ENCODE measurements at places on chromosomes 7 and 10.
A peak's percentile ranks its signal among the peaks of the same experiment; 100 is the strongest.

DNA sequence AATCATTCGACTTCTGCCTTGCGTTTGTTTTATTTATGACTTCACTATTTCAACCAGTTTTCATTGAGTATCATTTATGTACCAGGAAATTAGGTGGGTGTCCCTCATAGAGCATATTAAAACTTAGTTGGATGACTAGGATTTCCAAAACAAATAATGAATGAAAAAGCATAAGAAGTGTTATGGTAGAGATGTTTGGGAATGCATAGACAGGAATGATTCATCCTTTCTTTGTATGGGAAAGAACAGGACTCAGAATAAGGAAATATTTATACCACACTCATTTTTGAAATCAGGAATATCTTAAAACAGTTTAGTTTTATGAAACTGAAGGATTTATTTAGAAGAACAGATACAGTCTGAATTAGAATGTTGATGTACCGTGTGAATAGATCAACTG lies 315.7 kb downstream of the EXOC4 start:
- DNase-seq: no peak

GRCh38 chr7:35905555-35905954 lies 104.7 kb downstream of the SEPTIN7 start:
- no peak for DNase-seq

- no peak for DNase-seq
Measured at GRCh38 chr7:102469351-102469971, 4.7 kb downstream of the LRWD1 start.

GRCh38 chr10:35445150-35445884 lies 109.0 kb downstream of the CCNY start:
- no peak for DNase-seq

DNA sequence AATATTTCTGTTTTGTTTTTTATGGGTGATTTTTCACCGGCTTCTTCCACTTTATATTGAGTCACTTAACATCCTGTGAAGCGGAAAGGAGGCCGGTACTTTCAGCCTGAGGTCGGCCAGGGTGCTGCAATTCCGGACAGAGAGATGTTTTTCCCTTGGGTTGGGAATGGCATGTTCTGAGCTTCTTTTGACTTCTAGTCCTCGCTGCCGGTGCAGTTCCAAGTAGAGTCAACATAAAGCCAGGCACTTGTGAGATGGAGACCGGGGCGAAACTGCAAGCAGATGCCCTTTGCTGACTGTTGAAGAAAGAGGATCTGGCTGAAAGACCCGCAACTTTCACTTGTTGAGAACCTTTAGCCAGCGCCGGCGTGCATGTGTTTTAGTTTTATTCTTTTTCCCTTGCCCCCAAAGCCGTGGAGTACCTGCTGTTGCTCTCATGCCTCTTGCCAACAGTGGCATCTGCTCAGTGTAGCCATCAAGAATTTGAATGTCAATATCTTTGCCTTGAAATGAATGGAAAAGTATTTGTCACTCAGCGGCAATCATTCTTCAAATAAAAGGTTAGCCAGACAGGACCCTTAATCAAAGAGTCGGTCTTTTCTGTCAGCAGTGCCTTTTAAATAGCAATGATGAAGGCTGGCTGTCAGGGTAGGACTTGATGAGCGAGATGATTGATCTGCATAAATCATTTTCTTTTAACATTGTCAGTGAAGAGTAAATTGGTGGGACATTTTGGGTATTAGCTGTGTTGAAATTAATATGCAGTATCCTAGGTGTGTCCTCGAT lies 351.2 kb downstream of the LRMDA start:
- peak; percentile 37 for DNase-seq

DNA sequence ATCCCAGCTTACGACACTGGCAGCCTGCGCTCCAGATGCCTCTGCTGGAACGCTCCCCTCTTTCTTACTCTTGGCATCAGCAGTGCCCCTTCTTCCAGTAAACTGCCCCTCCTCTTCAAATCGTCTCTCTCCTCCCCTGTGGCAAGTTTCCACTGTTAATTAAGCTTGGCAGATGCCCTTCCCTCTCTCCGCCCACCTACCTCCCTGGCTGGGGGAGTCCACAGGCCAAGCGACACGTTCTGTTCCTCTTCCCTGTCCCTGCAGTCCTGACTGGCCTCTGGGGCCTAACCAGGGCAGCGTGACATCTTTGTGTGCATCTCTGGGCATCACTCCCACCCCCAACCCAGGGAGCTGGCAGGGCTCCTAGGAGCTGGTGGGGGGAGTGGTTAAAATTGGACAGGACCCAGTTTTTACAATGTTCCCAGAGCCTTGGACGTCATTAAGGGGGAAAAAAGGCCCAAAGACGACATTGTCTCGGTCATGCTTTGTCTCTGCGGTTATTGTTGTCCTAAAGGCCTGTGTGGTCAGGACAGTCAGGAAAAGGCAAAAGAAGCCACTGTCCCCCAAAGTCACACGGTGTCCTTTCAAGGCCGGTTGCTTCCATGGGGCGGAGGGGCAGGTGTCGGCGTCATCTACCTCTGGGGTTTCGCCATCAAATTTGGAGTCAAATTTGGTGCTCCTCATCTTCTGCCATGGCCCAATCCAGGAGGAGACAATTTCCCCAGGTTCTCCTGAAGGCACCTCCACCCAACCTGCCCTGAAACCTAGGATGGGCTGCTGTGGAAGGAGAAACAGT lies 54.2 kb downstream of the DLG5 start:
- no peak for DNase-seq

DNA sequence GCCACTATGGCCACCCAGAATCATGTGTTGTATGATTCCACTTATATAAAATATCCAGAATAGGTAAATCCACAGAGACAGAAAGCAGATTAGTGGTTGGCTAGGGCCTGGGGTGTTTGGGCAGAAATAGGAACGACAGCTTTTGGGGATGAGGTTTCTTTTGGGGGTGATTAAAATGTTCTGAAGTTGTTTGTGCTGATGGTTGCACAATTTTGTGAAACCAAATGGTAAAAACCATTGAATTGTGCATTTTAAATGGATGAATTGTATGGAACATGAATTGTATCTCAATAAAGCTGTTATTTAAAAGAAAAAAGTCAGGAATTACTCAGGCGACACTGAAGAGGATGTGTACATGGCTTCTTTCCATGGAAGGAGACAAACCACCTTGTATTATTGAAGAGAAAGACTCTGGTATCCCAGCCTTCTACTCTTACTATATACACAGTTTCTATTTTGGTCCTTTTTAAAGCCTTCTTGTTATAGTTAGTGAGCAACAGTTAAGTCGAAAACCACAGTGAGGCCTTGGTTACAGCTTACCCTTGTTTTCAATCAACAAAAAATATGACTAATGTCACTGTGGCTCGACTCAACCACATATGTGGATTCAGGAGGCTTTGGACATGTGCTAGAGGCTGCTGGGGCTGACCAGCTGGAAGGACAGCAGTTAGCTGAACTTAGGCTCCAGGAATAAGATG lies 57.1 kb upstream of the KMT2E start:
- peak; percentile 94 for DNase-seq

- no peak for DNase-seq
Measured at GRCh38 chr7:30992414-30992813, 28.7 kb downstream of the GHRHR start.

Measured in common myeloid progenitor, CD34-positive (primary cell).